ENCODE measurements at places on chromosomes 16 and 17.

- peak; percentile 92 for DNase-seq
These were observed 11.5 kb downstream of the KCNG4 start for GRCh38 chr16:84228256-84228838.

DNA sequence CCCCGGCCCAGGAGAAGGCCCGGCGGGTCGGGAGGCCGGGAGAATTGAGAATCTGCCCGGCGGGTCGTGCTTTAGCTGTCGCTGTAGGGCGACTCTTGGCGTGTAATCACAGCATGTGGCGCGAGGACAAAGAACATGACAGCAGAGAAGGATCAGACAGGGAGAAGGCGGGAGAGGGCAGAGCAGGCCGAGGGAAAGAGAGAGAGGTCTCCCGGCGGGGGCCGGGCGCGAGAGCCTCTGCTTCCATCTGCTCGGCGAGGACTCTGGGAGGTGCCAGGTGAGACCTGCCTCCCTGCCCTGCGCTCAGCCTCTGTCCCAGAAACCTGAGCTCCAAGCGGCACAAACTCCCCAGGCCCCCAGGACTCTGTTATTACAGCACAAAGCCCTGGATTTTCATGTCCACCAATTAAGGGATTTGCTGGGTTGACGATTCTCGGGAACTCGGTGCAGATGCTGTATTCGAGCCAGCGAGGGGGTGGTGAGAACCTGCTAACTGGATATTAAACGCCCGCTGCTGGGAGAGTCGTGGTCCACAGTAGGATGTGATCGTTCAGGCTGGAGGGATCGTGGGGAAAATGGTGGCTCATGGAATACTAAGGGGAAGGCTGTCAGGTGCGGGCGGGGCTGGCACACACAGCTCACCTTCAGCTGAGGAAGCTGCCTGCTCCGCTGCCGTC lies 172.0 kb upstream of the CIBAR2 start:
- DNase-seq = no peak

- no peak for DNase-seq
These were observed 38.2 kb downstream of the KSR1 start for GRCh38 chr17:27494192-27495091.

DNA sequence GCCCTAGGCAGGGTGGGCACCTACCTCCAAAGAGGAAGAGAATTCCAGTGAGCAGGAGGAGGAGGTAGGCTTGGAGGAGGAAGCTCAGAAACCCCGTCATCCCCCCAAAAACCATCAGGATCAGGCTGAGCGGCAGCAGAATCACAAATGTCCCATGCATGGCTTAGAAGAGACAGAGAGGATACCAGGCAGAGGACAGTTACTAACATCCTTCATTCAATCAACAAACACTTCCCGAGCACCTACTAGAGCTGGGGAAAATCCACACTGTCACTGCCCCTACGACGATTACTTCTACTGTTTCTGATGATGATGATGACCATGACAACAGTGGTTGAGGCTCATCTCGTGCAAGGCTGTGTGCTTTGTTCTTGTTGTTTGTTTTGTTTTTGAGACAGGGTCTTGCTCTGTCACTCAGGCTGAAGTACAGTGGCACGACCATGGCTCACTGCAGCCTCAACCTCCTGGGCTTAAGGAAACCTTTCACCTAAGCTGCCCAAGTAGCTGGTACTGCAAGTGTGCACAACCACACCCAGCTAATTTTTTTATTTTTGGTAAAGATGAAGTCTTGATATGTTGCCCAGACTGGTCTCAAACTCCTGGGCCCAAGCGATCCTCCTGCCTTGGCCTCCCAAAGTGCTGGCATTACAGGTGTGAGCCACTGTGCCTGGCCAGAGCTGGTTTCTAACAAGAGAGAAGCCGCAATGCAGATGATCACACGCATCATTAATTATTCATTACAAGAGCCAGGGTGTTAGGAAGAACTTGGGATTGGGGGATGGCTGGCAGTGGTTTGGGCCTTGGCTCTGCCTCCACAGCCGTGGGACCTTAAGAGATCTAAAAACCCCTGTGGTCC lies 18.0 kb downstream of the TMEM114 start:
- no peak for DNase-seq

DNA sequence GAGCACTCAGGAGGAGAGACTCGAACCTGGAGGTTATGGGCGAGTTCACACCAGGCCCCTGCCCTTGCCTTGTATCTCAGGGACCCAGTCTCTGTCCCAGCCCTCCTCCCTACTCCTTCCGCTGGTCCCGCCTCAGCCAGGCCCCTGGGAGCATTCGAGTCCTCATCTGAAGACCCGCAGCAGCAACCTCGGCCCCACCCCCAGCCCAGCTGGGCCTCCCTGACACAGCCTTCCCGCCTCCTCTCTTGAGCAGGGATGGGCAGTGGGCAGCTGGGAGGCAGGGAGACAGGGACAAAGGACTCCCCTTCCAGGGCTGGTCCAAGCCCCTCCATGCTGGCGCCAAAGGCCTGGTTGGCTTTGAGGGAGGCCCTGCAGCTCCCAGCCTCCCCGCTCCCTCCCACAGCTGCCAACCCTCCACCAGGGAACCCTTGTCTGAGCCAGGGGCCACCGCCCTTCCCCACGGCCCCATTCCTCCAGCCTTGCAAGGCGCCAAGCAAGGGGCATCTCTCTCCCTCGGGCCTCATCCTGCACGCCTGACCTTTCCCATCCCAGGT lies 15.4 kb upstream of the ZC3H18 start:
- no peak for DNase-seq

- no peak for DNase-seq
These were observed 73.4 kb downstream of the WSB1 start for GRCh38 chr17:27367121-27367981.

- no peak for DNase-seq
These were observed 6.4 kb downstream of the ZNF764 start for GRCh38 chr16:30551781-30552180.

DNA sequence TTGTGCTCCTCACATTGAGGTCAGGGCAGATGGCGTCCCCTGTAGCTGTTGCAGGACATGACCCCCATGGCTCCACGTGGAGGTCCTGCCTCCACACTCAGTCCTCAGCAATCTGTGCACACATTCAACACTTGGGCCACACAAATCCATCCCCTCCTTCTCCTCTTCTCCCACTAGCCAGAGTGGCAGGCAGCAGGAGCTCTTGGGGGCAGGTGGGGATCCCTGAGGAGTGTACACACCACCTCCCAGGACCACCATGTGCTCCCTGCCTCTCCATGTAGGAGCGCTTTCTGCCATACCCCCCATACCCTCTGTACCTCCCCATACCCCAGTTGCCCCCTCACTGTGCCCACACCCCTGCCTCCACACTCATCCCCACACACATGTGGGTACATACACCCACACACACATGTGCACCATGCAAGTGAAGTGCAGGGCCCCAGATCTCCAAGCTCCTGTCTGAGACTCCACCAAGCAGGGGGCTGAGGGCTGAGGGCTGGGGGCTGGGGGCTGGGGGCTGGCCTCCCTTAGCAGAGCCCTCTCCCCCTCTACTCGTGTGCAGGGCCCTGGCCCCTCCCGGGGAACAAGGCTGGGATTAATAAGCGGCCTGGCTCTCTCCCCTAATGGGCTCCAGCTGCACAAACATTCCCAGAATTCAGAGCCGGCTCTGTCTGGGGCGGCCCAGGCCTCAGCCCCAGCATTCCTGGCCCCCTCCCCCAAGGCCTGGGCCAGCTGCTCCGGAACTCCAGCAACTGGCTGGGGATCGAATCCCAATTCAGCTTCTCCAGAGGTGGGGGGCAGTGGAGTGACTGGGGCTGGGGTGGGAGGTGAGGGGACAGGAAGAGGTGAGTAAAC lies 48.2 kb upstream of the MEIOC start:
- no peak for DNase-seq

GRCh38 chr16:12150600-12150999 lies 174.1 kb downstream of the SNX29 start:
- DNase-seq = no peak

GRCh38 chr16:71781741-71782140 lies 26.9 kb downstream of the AP1G1 start:
- DNase-seq = no peak

DNA sequence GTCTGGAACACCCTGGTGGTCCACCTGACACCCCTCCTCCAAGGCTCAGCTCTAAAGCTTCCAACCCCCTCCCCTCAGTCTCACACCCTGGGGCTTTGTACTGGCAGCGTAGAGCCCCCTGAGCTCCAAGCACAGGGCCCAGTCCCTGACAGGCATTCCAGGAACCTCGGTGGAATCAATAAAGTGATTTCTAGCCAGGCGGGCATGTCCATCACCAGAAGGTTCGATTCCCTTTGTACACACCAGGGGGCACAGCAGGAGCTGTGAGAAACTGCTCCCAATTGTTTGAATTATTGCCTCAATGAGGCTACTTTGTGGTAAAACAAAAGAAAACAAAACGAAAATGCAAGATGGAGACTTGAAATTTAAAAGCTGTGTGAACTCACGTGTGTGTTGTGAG lies 51.8 kb downstream of the SMPD3 start:
- no peak for DNase-seq

DNA sequence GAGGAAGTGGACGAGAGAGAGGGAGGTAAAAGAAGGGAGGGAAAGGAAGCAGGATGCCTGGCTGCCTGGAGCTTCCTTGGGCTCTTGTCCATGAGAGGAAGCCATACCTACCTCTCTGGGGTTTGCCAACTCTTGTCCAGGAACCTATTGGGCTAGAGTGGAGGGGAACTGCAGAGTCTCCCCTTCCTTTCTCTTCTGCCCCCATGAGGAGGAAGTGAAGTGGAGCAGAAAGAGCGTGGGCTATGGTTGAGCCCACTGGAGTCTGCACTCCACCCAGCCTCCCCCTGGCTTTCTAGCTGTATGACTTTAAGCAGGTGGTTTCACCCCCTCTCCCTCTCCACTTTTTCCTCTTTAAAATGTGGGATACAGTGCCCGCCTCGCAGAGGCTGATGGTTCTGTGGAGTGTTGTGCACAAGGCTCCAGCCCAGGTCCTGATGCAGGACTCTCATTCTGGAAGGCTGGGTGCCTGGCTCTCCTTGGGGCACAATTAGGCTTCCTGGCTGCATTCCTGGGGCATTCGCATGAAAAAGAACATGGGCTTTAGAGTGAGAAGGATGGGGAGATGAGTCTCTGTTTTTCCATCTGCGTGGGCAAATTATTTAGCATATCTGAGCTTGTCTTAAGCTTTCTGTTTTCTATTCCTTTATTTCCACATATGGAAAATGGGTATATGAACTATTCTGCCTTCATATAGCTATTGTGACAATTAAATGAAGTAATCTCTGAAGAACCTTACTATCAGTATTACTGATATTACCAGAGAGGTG lies 40.7 kb downstream of the HLF start:
- no peak for DNase-seq

DNA sequence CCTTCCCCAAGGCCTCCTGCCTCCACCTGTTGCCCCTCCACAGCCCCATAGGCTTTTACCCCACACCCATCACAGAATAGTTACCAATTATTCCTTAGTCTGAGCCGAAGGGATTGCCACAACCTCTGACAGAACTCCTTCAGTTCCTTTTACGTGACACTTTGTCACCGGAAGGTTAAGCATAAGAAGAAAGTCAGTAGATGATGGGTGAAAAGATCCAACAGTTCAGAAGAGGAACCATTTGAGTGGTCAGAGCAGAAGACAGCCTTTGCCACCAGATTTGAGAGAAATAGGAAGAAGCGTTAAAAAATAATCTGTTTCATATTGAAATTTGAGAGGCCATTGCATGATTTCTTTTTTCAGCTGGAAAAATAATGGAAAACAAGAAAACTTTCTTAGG lies 1.2 kb downstream of the SRR start:
- no peak for DNase-seq

GRCh38 chr17:36682773-36683172 lies 81.4 kb downstream of the MRM1 start:
- no peak for DNase-seq

DNA sequence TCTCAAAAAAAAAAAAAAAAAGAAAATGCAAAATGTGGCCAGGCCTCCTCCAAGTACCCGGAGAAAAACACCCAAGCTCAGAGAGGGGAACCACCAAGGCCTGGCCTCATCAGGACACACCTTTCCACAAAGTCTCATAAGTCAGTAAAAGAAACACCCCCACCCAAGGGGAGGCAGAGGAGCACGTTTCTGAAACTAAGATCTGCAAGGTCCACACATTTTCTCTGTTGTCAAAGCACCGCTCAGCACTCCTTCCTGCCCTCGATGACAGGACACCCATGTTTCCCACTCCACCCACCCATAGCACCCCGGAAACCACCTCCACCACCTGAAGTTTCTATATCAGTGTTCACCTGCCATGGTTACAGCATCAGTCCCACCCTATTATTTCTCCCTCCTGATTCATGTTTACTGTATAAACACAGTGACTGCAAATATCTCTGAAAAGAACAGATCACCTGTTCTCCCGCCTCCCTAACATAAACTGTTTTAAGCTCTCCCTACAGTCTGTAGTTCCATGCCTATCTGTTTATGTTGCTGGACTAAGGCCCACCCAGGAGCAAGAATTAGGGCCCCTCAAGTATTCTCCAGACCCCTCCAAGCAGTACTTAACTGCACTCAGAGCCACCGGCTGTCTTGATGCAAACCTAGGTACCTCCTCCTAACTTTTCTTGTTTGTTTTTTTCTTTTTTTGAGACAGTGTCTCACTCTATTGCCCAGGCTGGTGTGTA lies 2.0 kb downstream of the CORO7 start:
- no peak for DNase-seq

DNA sequence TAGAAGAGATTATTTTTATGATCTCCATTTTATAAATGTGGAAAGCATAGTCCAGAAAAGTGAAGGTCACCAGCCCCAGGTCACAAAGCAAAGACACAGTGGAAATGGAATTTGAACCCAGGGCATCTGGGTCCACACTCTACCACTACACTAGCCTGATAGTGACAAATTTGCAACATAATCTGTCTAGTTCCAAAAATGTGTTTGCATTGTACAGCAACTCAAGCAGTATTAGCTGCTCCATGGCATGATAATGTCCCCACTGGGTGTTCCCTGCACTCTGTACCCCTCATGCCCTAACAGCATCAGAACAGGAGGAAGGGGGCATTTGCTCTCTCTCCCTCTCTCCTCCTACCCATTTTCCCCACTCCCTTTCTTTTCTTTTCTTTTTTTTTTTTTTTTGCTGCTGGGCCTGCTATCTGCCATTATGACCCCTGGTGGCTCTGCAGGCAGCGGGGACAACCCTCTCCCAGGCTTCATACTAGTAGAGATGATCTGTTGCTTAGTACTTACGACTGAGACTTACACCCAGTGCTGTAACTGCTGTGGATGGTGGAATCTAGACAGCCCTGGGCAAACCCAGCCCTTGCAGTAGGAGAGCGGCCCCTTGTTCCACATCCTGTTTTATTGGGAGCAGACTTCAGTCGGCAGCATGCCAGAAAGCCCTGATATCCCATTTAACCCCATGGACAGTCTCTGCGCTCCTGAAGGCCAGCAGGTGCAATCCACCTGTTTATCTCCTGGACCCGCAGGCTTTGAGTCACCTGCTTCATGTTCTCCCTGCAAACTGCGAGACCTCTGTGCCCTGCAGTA lies 306.3 kb downstream of the SOX9 start:
- DNase-seq = no peak
